NCI-H1092 treated with DMSO at 0.1 percent for 48 hours (cell line): ENCODE measurements at places on chromosomes 1 and 21.
A peak's percentile ranks its signal among the peaks of the same experiment; 100 is the strongest.

GRCh38 chr1:218211241-218211640 is 73.9 kb upstream of the RRP15 start:
- no peak for DNase-seq

DNA sequence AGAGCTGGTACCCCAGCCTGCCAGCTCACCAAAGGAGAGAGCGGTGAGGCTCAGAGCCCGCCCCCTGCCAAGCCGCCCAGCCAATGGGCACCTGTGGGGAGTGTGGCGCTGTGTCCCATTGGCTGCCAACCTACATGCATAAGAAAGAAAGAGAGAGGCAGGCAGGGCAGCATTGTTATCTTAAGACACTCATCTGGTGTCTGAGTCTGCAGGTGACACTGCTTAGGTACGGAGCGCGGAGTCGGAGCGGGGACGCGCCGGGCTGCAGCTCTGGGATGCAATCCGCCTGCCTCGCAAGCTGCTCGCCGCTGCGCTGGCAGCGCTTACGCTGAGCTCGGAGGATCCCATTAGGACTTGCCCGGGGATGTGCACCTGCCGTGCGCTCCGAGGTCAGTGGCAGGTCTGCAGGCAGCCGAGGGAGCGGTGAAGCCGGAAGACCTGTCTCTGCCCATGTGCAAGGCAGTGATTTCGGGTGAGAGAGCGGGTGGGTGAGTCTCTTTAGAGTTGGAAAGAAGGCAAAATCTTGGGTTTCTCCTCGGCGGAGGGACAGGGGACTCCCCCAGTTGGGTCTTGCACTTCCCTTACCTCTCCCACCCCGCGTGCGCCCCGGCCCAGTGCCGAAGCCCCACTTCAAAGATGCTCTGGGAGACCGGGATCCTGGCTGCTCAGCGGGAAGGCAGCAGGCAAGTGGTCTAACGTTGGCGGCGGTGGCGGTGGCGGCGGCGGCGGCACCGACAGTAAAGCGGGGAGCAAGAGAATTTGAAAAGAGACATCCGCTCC is at the start of gene BRINP2:
BRINP2 (plus strand) TSS at position 203 of the 780 bp plus-strand sequence. CDS start 58,919 bp downstream, outside the sequence.
- DNase-seq, result peak; percentile 95

- DNase-seq, result no peak
Observed at GRCh38 chr1:55279627-55280026, 64.5 kb upstream of the USP24 start.

- no peak for DNase-seq
Observed at GRCh38 chr1:212124690-212125582, 89.4 kb downstream of the DTL start.

DNA sequence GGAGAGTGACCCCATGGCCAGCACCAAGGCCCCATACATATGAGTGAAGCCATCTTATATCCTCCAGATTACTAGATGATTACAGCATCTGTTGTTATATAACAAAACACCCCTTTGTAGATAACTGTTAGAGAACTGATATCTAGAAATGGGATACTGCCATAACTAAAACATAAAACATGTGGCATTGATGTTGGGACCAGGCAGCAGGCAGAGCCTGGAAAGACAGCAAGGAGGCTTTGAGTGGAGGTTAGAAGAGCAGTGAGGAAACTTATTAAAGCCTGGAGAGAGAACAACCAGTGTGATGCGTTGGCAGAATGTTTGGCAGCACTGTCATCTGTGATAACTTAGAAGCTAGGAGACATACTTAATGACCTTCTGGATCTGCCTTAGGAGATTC is 5.5 kb upstream of the ZMYM6 start:
- DNase-seq, result no peak

GRCh38 chr21:44304877-44305293 is 5.0 kb downstream of the PFKL start:
- peak; percentile 33 for DNase-seq

- DNase-seq, result no peak
Observed at GRCh38 chr21:36415375-36415774, 30.2 kb downstream of the CHAF1B start.
